ENCODE measurements at places on chromosomes 6 and 20.

DNA sequence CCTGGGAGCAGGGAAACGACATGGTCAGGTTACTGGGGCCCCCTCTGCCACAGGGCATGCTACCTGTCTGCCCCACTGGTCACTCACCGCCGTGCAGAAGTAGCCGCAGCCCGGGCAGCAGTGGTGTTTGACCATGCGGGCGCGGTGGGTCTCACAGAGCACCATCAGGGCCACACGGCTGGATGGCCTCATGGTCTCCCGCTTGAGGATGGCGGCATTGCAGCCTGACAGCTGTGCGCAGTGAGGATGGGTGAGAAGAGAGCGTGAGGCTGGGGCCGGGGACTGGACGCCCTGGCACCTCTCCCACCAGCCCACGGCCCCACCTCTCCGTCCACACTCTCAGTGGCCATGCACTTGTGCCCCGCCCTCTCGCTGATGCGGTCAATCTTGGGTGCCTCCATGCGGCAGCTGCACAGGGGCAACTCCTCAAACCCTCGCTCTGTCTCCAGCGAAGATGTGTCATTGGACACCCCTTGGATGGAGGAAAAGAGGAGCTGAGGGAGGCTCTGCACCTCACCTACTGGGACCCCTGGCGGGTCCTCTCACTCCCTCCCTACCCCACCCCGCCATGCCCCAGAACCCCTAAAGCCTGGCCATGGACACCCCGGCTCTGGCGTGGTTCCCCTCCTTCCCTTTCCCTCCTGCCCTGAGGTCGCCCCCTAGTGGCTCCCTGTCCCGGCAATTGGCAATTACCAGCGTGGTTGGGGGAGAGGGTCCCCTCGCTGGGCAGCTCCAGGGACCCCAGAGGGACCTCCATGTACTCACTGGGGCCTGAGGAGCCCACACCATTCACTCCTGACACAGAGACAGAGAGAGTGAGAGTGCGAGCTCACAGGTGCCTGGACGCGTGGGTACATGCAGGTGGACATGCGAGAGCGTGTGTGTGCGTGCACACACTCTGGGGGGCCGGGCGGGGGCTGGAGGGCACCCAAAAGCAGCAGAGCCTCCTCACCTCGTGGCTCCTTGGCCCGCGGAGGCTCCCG is 8.9 kb downstream of the EHMT2 start:
- DNase-seq = peak; percentile 49

GRCh38 chr6:134258849-134259306 is 59.0 kb downstream of the SGK1 start:
- DNase-seq = no peak

DNA sequence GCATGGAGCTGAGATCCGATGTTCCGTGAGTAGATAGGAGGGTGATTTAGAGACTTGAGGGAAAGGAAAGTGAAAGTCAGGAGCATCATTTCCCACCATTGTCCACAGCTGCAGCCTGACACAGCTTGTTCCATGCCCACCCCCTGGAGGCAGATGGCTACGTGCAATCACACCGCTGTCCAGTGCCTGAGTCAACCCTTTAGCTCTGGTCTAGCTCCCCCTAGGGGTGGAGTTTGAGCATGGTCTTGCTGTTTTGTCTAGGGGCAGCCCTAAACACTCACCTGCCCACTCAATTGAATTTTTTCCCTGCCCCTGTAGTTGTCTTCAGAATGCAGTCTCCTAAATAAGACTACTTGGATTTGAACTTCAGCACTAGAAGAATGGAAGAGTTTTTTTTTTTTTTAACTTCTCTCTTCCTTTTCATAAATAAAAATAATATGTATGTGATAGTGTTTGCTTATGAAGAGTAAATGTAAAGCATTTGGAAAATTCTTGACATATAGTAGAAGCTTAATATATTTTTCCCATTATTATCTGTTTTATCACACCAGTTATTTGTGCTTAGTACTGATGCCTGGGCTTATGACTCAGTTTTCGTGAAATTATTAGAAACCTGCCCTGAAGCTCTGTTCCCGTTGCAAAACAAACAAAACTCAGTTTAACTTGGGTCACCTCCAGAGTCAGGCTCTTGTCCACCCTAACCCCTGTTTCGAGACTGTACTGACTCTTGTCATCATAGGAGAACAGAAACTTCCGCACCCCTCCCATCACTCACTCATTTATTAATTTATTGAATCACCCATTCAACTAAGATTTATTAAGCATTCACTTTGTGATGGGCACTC is 814.8 kb downstream of the MAFB start:
- DNase-seq = peak; percentile 69

DNA sequence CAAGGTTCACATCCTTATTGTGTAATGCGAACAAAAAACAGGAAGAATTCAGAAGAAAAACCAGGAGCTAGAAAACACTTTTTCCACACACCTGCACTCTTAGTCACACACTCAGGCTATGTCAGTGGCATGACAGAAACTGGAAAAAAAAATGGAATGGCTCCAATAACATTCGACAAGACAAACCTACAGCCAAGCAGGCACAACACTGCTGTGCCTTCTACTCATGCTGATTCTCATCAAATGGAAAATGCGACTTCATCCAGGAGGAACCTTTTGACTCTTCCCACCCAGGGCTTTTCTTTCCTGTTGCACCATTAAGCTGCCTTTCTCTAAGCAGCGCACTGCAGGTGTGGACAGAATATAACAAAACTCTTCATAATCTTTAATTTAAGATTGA is 163.2 kb upstream of the BTBD3 start:
- no peak for DNase-seq

GRCh38 chr20:23774081-23774480 is 23.3 kb upstream of the CST1 start:
- DNase-seq = no peak

DNA sequence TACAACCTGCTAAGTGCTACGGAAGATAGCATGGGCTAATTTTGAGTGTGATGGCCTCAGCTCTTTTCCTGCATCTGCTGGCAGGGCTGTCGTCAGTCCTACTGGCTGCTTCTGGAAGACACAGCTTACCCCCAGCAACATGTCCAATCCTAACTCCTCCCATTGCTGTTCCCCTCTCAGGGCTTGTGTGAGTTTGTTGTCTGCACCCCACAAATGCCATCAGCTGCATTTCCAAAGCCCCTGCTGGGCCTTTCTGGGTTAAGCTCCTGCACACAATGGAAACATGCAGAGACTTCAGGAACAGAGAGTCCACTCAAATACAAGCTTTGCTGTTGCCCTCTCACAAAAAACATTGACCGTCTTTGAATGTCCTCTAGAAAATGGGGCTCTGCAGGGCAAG is 84.7 kb downstream of the RNF182 start:
- no peak for DNase-seq

- no peak for DNase-seq
Measured at GRCh38 chr6:132995432-132995831, 181.1 kb downstream of the RPS12 start.

DNA sequence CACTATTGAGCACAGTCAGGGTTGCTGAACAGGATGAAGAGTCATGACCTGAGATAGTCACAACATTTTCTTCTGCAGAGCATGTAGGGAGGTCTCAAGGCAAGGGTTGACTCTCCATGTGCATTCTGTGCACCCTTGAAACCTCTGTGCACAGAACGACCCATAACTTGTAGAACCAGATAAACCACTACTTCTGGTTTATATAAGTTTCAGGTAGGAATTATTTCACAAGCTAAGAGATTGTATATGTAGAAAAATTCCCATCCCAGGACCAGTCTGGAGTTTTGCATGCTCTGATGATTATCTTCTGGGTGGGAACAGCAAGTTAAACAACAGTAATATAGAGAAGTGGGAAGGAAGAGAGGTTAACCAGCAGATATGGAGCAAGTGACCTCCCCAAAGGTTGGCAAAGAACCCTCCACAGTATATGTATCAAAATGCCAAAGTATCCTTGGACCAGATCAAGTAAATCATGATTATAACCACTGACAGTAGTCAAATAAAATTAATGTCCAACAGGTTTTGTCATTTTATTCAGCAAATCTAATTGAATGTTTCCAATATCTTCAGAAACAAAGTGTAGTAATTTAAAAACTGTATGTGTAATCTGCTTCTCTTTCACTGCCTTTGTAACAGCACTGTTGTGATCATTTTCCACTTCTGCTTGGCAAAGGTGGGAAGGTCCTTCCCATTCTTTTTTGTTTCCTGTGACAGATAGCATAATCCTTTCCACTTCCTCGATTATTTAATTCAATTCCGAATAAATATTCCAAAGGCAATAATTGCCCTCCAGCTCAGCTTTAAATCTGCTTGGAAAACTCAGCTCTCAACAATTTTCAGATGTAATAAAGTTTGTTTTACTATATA is 104.4 kb downstream of the SYNE1 start:
- DNase-seq = no peak

DNA sequence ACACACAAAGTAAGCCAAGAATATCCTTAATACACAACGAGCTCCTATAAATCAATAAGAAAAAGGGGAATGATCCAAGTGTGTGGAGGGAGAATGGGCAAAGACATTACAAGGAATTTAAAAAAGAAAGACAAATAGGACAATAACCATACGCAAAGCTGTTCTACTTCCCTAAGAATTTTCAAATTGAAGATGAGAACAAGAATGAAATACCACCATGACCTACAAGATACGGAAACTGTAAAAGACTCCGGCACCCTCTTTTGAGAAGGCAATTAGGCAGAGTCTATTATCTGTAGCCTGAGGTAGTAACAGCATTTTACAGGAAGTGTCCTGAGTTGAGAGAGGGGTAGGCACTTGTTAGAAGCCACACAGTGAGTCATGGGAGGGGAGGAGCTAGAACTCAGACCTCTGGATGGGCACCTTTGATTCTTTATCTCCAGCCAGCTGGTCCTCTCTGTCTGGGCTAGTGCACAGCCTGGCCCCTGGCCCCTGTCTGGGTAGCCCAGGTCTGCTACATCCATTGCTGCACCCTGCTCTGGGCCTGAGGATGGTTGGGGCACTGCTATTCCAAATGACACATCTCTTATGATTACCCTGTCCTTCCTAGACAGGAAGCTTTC is 15.3 kb downstream of the RSPO4 start:
- DNase-seq = no peak

- no peak for DNase-seq
Measured at GRCh38 chr6:11315743-11316437, 83.4 kb upstream of the NEDD9 start.

GRCh38 chr20:17611540-17612286 is 41.8 kb downstream of the DSTN start:
- DNase-seq = peak; percentile 62

- DNase-seq = no peak
Measured at GRCh38 chr6:83183082-83183828, 9.8 kb downstream of the PGM3 start.

DNA sequence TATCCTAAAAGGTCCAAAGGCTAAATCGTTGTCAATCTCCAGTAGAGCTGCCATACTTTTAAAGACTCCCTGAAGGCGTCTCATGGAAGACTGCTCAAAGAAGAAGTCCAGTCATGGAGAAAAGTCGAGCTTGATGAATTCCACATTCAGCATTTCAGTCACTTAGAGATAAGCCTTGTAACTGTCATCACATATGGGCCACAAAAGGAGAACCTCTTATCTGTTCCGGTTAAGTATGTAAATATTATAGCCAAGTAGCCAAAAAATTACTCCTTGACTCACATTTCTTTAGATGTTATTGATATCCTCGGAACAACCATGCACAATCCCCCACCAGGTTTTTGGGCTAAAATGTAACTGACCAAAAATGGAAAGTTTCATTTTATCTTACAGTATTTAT is 9.8 kb upstream of the CNKSR3 start:
- no peak for DNase-seq

DNA sequence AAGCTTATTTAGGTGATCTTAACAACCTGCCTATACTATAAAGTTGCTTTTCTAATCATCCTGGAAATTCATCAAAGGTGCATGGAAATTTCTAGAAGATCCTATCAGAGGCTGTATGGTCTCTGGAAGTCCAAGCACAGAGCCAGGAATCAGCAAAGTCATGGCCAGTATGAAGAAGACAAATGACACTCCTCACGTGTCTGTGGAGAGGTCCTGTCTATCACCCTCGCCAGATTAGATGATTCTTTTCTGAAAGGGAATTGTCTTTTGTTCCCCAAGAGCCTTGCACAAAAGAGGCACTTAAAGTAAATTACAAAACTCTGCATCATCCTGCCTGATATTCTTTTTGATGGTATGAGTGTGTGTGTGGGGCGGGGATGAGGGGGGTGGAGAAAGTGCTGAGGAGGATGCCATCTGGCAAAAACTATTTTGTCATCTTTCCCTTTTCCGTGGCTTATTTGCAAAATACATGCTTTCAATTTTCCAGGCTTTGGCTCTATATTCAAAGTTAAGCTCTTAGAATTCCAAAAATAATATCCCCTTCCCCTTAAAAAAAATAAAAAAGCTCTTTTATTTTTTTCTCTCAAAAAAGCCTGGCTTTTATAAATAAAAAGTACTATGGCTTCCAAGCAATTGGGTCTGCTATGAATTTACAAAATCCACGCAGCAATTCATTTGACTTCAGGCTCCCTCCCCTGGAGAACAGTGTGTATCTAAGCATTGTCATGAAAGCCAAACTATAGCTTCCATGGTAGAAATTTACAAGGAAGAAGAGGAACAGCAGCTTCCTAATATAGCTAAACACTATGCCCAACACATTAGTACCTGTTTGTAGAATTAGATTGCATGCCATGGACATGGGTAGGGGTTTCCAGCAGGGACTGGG is 185.2 kb upstream of the ARG1 start:
- DNase-seq = no peak

DNA sequence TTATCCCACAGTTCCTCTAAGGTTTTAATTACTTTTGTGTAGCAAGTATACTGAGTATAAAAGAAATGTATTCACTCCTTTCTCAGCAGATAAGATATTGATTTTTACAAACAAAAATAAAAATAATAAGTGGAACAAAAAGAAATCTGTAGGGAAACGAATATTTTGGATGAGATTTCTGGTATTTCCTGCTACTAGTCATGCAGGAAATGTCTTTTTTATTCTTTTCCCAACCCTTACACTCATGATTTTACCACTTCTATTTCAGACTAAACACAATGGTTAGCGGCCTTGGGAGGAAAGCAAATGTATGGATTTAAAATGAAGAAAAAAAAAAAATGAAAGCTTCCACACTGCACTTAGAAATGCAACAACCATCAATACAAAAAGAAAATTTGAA is 580.5 kb upstream of the MARCKS start:
- DNase-seq = no peak

GRCh38 chr6:135115834-135116233 is 61.2 kb upstream of the HBS1L start:
- DNase-seq = no peak

GRCh38 chr20:10216146-10216791 is 2.4 kb upstream of the SNAP25 start:
- DNase-seq = no peak

DNA sequence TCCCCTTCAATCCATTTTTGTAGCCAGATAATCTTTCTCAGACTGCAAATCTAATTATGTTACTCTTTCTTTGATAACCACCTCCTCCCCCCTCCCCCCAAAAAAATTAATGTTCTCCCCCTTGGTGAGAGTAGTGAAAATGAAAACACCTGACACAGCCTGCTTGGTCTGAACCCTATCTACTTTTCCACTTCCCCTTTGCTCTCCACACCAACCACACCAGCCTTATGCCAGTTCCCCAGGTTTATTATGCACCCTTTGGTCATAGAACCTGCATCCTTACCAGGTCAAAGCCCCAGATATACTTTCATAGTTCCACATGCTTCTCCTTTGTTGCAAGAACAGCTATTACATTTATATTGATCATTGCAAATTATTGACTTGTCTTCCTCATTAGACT is 19.4 kb downstream of the PFDN4 start:
- DNase-seq = peak; percentile 62

GRCh38 chr20:483815-484644 is 21.7 kb upstream of the TBC1D20 start:
- DNase-seq = no peak
